ENCODE measurements at places on chromosomes 16 and 17.

GRCh38 chr16:586645-587590 lies 2.9 kb upstream of the RAB40C start:
- H3K27ac ChIP-seq = no peak overlapping the region
- H3K27me3 ChIP-seq = no peaks in the 10 kb centered on the region
- no peak for DNase-seq
- H3K4me3 ChIP-seq = peak overlapping the region; percentile 50
- peaks cover 19% of the 10 kb centered on the region for H3K4me1 ChIP-seq

GRCh38 chr16:47037396-47037745 lies 63.9 kb upstream of the DNAJA2 start:
- H3K27ac ChIP-seq = no peak overlapping the region
- no peak for DNase-seq
- H3K27me3 ChIP-seq = no peaks in the 10 kb centered on the region

GRCh38 chr17:57861000-57861789 lies 11.4 kb upstream of the MRPS23 start:
- peaks cover 5% of the 10 kb centered on the region for H3K36me3 ChIP-seq
- DNase-seq = peak; percentile 21
- H3K27me3 ChIP-seq = peaks cover 50% of the 10 kb centered on the region
- H3K4me1 ChIP-seq = peaks cover 11% of the 10 kb centered on the region

DNA sequence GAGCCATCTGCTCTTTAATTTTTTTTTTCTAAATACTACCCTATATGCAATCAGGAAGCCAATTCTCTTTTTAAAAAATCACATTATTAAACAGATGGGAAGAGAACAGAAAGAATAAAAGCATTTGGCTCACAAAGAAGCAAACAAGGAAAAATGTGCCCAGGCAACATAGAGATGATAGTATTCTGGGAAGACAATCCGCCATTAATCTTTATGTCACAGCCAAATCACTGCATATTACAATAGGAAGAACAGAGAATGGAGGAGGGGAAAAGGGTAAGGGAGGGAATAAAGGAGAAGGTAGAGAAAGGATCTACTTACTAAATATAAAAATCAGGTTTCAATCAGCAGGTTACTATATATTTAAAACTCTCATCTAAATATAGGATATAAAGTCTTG lies 34.3 kb downstream of the STAT5B start:
- no peak overlapping the region for H3K4me3 ChIP-seq
- H3K4me1 ChIP-seq = peaks cover 42% of the 10 kb centered on the region
- peak overlapping the region; percentile 51 for H3K27ac ChIP-seq
- H3K36me3 ChIP-seq = peaks cover 4% of the 10 kb centered on the region

DNA sequence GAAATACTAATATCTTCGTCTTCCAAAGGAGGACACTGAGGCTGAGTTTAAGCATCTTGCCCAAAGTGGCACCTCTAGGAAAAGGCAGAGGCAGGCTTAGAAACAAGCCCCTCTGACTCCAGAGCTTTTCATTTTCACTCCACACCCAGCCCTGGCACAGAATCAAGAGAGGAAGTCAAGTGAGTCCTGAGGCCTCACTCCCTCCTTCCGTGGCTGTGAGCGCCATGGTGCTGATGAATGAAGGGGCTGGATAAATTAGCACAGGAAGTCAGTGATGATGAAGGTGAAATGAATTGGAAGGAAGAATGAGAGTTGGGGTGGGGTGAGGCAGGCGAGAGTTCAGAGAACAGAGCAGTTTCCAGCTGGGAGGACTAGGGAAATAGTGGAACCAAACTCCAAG lies 179.3 kb downstream of the TMEM132E start:
- no peaks in the 10 kb centered on the region for H3K4me1 ChIP-seq
- DNase-seq = no peak
- H3K27ac ChIP-seq = no peak overlapping the region
- no peak overlapping the region for H3K4me3 ChIP-seq
- H3K27me3 ChIP-seq = peaks cover 80% of the 10 kb centered on the region

Measured in central memory CD8-positive, alpha-beta T cell (primary cell).